SW 1271 (cell line): ENCODE measurements at places on chromosomes 1 and 21.

DNA sequence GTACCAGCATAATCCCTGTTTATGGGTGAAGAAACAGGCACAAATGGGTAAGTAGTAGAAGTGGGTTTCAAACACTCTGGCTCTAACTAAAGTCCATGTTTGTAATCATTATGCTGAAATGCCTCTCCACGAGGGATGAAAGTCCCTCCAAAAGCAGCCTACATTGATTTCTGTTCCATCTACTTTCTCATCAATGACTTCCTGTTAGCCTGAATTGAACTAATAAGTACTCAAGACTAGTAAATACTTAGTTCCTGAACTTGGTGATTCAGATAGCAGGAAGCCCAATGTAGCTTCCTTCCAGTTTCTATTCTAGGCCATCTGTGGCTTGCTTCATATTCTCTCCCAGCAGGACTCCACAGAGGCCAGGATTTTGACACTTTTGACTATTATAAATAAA, 11.3 kb upstream of the BACH1 start:
- DNase-seq, result no peak

DNA sequence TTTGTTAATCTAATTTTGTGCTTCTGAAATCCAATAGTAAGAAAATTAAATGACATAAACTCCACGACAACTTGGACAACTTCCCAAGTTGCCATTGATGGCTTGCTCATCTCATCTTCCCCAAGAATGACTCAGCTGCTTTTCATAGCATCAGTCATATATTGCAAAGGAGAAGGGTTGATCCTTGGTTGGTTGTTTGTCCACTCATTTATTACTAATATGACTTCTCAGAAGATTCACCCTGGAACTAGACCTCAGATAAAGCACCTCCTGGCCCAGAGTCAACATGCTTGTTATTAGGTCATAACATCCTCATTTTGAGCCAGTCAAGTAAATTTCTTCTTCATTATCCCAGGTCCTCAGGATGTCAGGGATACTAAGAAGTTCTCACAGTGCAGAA, 2.3 kb upstream of the LCE3D start:
- DNase-seq, result no peak

DNA sequence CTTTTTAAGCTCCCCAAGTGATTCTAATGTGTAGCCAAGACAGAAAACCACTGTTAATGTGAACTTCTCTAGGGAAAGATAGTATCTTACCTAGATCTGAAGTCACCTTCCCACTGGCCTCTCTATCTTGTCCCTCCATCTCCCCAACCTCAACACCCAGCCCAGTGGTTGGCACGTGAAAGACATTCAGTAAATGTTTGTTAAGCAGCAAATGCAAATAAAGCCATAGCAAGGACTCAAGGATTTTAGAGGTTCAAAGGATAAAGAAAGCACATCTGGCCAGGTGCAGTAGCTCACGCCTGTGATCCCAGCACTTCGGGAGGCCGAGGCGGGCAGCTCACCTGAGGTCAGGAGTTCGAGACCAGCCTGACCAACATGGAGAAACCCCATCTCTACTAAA, 9.8 kb downstream of the CLCC1 start:
- no peak for DNase-seq

- no peak for DNase-seq
Observed at GRCh38 chr1:6014130-6014999, 22.1 kb upstream of the NPHP4 start.

GRCh38 chr1:37741662-37742061, 23.3 kb downstream of the EPHA10 start:
- DNase-seq, result no peak

DNA sequence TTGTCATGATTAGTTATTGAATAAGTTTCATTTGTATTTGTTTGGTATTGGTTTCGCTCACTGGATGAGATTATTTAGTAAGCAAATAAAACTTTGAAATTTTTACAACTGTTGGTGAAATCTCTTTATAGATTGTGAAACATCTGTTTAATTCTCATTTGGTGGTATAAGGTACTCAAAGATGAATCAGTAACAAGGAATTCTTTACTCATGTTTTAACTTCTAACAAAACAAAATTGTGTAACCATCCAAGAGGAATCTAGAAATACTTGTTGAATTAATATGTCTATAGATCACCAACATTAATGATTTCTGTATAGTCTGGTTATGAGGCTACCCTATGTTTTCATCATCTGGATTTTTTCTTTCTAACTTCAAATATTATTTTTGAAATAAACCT, 62.8 kb upstream of the USP25 start:
- no peak for DNase-seq

- no peak for DNase-seq
Observed at GRCh38 chr1:17849216-17849615, 94.1 kb downstream of the ACTL8 start.

DNA sequence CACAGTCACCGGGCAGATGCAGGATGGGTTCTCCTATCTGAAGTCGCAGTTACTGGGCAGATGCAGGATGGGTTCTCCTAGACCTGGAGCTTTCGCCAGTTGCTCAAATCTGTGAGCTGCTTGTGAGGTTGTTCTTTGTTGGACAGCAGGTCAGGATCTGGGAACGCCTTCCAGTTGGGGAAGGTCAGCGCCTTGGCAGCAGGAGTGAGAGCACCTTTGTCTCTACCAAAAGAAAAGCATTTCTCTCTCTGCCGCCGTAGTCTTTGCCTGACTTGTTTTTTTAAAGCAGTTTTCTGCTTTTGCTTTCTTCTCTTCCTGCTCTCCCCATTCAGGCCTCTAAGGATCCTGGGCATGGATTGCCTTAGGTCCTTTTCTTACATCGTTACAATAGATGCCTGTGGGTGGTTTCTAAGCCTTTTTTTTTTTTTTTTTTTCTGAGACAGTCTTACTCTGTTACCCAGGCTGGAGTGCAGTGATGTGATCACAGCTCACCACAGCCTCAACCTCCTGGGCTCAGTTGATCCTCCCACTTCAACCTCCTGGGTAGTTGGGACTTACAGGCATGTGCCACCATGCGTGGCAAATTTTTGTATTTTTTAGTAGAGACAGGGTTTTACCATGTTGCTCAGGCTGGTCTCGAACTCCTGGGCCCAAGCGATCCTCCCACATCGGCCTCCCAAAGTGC, 15.7 kb downstream of the PEX14 start:
- no peak for DNase-seq

- peak; percentile 7 for DNase-seq
Observed at GRCh38 chr1:209823143-209824041, 4.4 kb upstream of the UTP25 start.

- no peak for DNase-seq
Observed at GRCh38 chr1:52424231-52424636, 19.8 kb downstream of the PRPF38A start.

GRCh38 chr1:51553911-51554310, 34.8 kb upstream of the EPS15 start:
- no peak for DNase-seq

DNA sequence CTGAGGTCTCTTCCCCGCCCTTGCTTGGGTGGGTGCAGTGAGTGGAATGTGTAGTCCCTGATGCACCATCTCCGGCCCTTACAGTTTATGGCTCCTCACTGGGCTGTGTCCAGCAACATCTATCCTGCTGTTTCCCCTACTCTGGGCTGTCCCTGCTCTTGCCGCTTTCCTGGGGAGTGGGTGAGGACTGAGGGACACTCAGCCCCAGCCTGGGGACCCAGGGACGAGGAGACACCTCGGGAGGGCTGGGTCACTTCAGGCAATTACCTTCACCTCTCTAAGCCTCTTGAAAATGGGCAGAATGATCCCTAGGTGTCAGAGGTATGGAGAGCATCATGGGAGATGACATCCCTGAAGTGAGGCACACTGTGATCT, 13.6 kb upstream of the LRP8 start:
- DNase-seq, result no peak

DNA sequence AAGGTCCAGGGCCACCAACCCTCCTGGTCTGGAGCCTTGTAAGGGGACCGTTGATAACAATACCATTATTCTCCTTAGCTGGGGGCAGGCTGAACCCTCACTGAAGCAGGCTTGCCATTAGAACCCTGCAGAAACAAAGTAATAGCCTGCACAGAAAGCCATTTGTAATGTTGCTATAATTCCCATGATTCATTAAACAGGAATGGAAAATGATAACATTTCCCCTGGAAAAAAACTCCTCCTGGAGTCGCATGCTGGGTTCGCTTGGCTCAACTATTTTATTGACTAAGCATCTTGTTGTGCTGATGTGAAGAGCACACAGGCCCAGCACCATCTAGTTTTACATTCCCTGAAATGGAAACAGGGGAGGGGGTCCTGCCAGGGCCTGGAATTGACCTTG, 155.6 kb upstream of the CSF3R start:
- no peak for DNase-seq

DNA sequence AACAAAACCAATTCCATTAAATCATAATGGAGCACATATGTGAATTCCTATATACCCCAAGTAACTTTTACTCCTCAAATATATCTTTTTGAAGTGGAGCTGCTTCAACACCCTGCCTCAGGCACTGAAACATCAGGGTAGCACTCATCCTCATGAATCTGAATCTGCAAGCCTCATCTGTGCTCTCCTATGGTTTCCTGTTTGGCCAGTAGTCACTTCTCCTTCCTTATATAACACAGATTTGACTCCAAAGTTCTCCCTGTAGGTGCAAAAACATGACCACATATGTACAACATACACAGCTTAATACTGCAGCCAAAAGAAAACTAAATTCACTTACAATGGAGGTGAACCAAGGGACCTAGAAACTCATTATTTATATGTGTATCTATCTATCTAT, 7.2 kb downstream of the TRIT1 start:
- no peak for DNase-seq

DNA sequence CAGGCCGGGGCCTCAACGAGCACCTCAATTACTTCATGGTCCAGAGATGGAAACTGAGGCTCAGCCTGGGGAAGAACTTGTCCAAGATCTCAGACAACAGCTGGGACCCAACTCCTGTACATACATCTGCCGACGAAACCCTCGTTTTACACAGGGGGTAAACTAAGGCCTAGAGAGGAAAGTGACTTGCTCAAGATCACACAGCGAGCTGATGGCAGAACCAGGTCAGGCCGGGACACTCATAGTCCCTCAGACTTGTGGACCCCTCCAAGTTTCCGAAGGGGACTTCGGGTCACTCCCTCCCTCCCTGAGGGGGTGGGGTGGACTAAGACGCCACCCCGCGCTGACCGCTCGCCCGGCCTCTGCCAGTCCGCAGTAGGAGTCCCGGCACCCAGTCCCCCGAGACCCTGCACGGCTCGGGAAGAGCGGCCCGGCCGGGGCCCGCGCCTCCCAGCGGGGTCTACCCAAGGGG, 430 bp downstream of the WASF2 start:
- DNase-seq, result no peak

- DNase-seq, result no peak
Observed at GRCh38 chr1:200958597-200958996, 63.9 kb downstream of the INAVA start.

DNA sequence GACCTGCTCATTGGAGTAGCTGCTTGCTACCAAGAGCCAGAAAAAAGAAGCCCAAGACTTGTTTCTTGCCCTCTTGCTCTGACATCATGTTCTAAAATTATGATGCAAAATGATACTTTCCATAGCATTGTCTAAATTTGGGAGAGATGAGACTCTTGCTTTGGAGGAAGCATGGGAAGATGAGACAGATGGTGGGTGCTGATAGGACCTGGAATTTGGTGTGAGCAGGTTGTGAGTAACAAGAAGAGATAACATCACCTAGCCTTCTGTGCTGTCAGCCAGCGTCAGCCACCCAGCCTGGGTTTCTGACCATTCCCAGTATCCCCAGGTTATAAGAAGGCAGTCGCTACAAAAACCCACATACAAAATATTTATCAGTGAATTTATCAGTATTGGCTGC, 67.1 kb upstream of the GCLM start:
- no peak for DNase-seq

DNA sequence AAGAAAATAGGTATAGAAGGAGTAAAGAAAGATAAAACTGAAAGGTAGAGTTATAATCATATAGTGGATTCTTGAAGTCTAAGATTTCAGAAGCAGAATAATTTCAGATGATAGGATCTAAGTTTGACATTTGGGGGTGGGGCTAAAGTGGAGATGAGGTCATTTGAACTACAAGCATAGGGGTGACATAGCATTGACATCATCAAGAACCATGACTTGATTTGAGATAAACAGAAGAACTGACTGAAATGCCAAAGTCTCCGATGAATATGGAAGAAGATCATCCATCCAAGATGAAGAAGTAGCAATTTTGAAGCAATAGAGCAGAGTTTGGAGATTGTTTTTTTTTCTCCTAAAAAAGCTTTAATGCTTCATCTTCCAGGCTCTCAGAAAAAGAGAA, 122.3 kb downstream of the MACF1 start:
- no peak for DNase-seq

- DNase-seq, result no peak
Observed at GRCh38 chr1:200894712-200895442, at the start of gene INAVA. TSS of gene INAVA (plus strand) at chr1:200894900. CDS start at chr1:200898401, 3,501 bp downstream.

GRCh38 chr21:36697851-36698384, 997 bp upstream of the SIM2 start:
- DNase-seq, result no peak

DNA sequence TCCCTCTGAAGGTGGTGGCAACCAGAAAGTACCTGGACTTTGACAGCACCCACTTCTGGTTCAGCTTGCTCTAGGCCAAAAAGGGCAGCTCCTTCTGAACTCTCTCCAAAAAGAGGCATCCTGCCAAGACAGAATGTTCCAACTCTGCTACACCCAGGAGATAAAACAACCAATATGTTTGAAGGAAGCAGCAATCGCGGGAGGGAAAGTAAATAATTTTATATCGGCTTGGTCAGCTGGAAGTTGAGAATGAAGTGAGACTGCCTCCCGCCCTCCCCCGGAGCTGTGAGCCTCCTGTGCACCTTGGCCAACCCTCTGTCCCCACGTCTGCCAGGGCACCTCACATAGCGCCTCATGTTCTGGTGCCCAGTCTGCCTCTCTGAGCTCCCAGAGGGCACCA, 130.3 kb upstream of the ATP1A1 start:
- no peak for DNase-seq

GRCh38 chr1:151526735-151527525, 13.2 kb upstream of the TUFT1 start:
- no peak for DNase-seq

DNA sequence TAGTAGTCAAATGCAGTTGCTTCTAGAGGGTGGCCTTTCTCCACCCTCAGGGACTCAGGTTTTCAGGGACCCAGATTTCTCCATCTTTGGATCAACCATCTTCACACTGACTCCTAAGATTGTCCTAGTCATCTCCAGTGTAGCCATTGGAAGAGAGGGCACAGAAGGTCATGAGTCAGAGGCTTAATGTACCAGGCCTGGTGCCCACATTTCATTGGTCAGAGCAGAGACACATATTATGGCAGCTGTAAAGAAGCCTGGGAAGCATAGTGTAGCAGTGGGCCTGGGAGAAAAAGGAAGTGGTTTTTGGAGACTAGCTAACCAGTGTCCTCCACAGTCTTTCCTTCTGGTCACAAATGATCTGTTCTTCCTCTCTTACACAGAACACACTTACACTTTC, 122.5 kb downstream of the GIPC2 start:
- DNase-seq, result no peak
